ENCODE measurements at places on chromosomes 11 and 22. TPM values are rescaled to one million over a fixed set of nuclear protein-coding genes. Genes with fewer than 3 reads are reported as not detected.

The GRM5 gene
- not detected for total RNA-seq

The BACE1 gene
- total RNA-seq, result 13.8 TPM

The SLC37A4 gene
- 5.4 TPM for total RNA-seq

The SUSD2 gene
- total RNA-seq, result 3.2 TPM

The OR2AT4 gene
- not detected for total RNA-seq

The OR6Q1 gene
- total RNA-seq, result not detected

The MPPED2 gene
- total RNA-seq, result 10.8 TPM

The KRTAP5-10 gene
- not detected for total RNA-seq

DNA sequence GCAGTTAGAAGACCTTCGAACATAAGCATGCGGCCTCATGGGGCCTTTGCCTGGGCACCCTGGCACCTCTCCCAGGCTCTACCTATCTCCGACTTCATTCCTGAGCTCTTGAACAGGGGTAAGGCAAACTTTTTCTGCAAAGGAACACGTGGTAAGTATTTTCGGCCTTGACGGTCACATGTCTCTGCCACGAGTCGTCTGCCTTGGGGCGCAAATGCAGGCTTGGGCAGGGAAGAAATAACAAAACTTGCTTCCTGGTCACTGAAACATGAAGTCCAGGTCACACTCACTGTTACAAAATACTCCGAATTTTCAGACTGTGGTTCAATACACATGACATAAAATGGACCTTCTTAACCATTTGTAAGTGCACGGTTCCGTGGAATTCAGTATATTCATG is 3.4 kb upstream of the ASCL2 start:
- H3K27me3 ChIP-seq, result peaks cover 70% of the 10 kb centered on the region
- no peaks in the 10 kb centered on the region for H3K36me3 ChIP-seq
- H3K4me3 ChIP-seq, result no peak overlapping the region
- no peak for DNase-seq

DNA sequence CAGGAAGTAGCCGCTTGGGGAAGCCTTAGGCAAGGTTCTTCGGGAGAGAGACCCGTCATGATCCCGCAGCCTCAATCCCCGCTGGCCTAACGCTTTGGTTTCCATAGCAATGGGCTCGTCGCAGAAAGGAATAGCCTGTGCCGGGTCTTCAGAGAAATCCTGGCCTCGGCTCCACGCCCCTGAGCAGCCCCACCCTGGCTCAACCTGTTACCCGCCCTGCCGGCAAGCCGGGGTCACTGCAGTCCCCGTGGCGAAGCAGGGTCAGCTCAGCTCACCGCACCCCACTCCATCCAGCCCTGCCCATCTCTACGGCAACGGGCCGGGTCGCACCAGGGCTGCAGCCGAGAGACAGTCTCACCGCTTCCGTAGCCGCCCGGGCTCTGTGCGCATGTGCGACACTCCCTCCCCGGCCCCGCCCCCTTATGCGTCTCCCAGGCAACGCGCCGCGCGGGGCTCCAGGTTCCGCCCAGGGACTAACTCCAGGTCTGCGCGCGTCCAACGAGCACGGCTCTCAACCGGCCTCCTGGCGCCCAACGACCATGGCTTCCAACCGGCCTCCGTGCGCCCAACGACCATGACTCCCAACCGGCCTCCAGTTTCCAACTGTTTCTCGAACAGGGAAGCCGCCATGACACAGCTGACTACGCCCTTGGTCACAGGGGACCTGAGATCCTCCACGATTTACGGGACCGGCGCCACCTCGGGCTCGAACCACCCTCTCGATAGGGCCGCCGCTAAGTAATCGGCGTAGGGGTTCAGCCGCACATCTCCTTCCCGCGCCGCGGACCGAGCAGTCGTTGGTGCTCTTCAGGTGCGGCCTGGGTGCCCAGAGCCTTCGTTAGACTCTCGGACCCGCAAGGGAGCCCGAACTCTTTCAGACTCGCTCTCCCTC is at the start of gene DUSP18:
Gene DUSP18, minus strand, starts transcription at position 382 of the 892 bp plus-strand sequence. CDS start 3,872 bp downstream, outside the sequence.
- no peaks in the 10 kb centered on the region for H3K27me3 ChIP-seq
- H3K4me3 ChIP-seq, result peak within 1 kb of the TSS; percentile 95
- DNase-seq, result peak; percentile 94
- peaks cover 16% of the 10 kb centered on the region for H3K36me3 ChIP-seq

DNA sequence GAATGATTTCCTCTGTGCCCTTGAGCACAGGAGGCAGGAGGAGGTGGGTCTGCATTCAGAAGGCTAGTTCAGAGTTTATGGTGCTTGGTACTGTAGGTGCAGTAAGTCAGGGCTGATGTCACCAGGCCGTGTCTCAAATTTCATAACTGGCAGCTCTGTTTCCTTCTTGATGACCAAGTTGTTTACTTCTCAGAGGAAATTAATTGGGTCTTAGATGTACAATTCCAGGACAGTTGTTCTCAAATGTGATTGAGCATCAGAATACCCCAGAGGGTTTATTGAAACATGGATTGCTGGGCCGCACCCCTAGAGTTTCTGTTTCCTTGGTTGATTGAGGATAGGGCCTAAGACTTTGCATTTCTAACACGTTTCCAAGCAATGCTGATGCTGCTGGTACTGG is 6.2 kb downstream of the AMOTL1 start:
- DNase-seq, result no peak
- H3K27ac ChIP-seq, result peak overlapping the region; percentile 20
- no peaks in the 10 kb centered on the region for H3K36me3 ChIP-seq
- H3K27me3 ChIP-seq, result no peaks in the 10 kb centered on the region
- H3K4me3 ChIP-seq, result no peak overlapping the region

- peaks cover 26% of the 10 kb centered on the region for H3K4me1 ChIP-seq
- H3K27ac ChIP-seq, result no peak overlapping the region
- no peaks in the 10 kb centered on the region for H3K36me3 ChIP-seq
- H3K4me3 ChIP-seq, result no peak overlapping the region
- no peak for DNase-seq
- H3K27me3 ChIP-seq, result peaks cover 5% of the 10 kb centered on the region
Observed at GRCh38 chr11:20561915-20562314, 37.5 kb upstream of the SLC6A5 start.

GRCh38 chr11:64334764-64335735 is 5.0 kb upstream of the CCDC88B start:
- H3K36me3 ChIP-seq, result no peaks in the 10 kb centered on the region
- H3K27me3 ChIP-seq, result peaks cover 5% of the 10 kb centered on the region
- H3K4me3 ChIP-seq, result no peak overlapping the region
- no peak for DNase-seq
- H3K4me1 ChIP-seq, result peaks cover 10% of the 10 kb centered on the region

DNA sequence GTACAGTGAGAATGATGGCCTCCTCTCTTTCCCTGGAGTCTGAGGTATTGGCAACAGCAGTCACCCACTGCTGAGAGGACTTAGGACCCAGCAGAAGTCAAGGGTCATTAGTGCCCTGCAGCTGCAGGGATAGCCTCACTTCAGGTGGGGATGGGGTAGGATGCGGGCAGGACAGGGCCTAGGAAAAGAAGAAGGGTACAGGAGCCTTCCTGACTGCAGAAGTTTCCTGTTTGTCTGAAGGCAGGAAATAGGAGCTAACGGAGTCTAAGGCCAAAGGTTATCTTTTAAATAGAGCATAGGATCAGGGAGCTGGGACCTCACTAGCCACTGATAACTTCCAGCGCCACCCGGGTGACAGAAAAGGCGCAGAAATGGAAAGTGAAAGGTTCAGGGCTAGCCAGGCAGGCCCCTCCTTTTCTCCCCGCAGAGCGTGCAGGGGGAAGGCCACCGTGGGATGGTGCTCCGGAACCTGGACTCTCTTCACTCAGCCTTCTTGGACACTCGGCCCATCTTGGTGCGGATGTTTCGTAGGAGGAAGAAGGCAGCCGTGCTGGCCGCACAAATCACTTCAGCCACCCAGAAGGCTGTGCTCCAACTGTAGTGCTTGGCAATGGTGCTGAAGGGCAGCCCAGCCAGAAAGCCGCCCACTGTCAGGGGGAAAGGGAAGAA is 6.0 kb downstream of the TRAPPC4 start:
- H3K4me1 ChIP-seq, result peaks cover 48% of the 10 kb centered on the region
- peaks cover 59% of the 10 kb centered on the region for H3K36me3 ChIP-seq
- no peaks in the 10 kb centered on the region for H3K27me3 ChIP-seq
- DNase-seq, result no peak
- peak overlapping the region; percentile 59 for H3K27ac ChIP-seq

DNA sequence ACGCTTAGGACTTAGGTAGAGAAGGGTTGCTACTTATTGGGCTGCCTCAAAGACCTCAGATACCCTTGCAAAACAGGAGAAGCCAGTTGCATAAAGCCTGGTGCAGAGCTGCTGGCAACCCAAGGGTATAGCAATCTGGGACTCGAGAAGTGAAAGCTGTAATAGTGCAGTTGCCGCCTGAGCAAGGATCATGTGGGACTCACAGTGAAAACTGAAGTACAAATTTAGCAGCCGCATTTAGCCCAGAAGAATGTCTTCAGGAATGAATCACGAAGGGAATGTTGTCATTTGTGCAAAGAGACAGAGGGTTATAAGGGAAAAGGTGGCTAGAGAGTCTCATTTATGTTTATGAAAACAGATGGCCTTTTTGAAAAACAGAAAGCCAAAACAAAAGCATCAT is 267.2 kb downstream of the TENM4 start:
- H3K4me1 ChIP-seq, result peaks cover 16% of the 10 kb centered on the region
- no peaks in the 10 kb centered on the region for H3K27me3 ChIP-seq
- no peak overlapping the region for H3K4me3 ChIP-seq
- DNase-seq, result no peak

- no peaks in the 10 kb centered on the region for H3K27me3 ChIP-seq
- DNase-seq, result peak; percentile 33
- H3K4me1 ChIP-seq, result peaks cover 52% of the 10 kb centered on the region
- peak overlapping the region; percentile 89 for H3K27ac ChIP-seq
Observed at GRCh38 chr22:40637183-40638150, 948 bp upstream of the MRTFA start.

DNA sequence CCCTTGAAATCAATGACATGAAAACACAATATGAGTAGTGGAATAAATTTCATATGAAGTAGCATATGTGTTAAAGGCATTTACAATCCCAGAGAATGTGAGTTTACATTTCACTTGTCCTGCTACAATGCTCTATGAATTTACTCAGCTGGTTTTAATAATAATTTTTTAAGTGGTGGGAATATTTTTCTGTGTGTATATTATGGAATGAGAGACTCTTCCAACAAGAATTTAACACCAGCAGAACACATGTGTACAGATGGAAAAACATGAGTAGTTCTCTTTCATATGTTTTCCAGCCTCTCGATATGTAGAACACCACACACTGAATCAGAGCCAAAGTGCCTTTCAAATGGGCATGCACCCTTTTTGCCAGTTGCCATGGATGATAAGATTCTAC is 170.4 kb downstream of the MAML2 start:
- H3K36me3 ChIP-seq, result no peaks in the 10 kb centered on the region
- H3K27ac ChIP-seq, result no peak overlapping the region
- H3K4me3 ChIP-seq, result no peak overlapping the region
- no peaks in the 10 kb centered on the region for H3K27me3 ChIP-seq

- H3K4me3 ChIP-seq, result no peak overlapping the region
- DNase-seq, result peak; percentile 79
- peaks cover 41% of the 10 kb centered on the region for H3K4me1 ChIP-seq
- no peaks in the 10 kb centered on the region for H3K27me3 ChIP-seq
- H3K27ac ChIP-seq, result peak overlapping the region; percentile 64
Observed at GRCh38 chr11:61602775-61603569, 22.1 kb upstream of the SYT7 start.

DNA sequence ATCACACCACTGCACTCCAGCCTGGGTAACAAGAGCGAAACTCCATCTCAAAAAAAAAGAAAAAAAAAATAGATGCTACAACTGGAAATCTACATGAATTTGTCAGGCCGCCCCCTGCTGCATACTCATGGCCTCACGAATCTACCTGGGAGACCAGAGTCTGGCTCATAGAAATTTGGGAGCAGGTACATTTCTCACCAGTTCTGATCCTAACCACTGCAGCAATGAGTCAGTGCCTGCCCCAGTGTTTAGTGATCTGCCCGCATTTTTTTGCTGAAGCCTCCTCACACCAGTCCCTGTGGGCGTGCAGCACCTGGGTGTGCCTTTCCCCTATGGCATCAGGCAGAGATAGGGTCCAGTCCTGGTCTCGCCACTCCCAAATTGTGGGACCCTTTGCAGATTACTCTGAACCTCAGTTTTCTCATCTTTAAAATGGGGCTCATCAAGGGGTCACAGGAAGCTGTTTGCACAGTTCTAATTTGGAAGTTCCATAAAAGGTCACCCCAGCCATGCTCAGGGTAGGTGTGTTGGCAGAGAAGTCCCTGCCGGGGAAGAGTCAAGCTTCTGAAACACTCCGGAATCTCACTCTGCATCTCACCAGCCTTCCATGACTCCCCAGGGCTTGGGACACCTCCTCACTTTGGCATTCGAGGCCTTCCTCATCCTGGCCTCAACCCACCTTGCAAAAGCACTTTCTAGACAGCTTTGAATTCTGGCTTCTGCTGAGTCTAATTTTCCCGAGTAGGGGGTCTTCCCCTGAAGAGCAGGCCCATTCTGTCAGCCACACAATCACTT is 39.3 kb upstream of the LINC01488 start:
- H3K36me3 ChIP-seq, result no peaks in the 10 kb centered on the region
- H3K4me3 ChIP-seq, result no peak overlapping the region
- H3K4me1 ChIP-seq, result peaks cover 40% of the 10 kb centered on the region

DNA sequence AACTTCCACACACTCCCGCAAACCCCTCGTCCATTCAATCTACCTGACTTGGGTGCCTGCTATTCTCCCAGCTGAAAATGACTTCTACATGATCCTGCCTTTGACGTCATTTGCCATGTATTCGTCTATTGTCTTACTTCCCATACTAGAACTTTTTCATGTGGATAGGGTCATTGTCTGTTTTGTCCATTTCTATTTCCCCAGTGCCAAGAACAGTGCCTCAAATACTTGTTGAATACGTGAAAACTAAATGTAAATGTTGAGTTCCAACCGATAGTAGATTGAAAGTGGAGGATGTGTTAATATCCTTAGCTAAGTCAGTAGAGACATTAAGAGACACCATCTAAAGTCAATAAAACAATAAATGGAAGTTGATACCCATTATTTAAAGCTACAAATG is 935 bp downstream of the TRIM68 start:
- H3K4me3 ChIP-seq, result peak overlapping the region; percentile 85
- peak overlapping the region; percentile 96 for H3K27ac ChIP-seq
- peaks cover 35% of the 10 kb centered on the region for H3K36me3 ChIP-seq
- H3K27me3 ChIP-seq, result no peaks in the 10 kb centered on the region
- DNase-seq, result no peak
- H3K4me1 ChIP-seq, result peaks cover 38% of the 10 kb centered on the region

DNA sequence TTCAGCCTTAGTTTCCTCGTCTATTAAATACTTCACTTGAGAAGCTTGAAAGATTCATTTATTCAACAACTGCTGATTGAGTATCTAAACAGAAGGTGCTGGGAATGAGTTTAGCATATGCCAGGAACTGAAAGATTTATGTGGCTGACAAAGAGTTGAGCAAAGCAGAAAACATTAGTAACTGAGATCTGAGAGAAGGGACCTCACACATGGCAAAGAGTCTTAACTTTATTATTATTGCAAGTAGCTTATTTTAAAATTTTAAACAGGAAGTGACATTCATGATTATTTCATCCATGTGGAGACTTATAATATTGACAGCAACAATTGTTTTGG is 133.6 kb downstream of the CASP12 start:
- no peaks in the 10 kb centered on the region for H3K27me3 ChIP-seq
- DNase-seq, result no peak

Data from left ventricle myocardium inferior (tissue), 1 donor.